Stimulated activated CD4-positive, alpha-beta T cell treated with anti-CD3 and anti-CD28 coated beads, Interleukin-2, amount 100 ng/mL, for 48 hours (primary cell): ENCODE measurements at places on chromosomes 1 and 21.

DNA sequence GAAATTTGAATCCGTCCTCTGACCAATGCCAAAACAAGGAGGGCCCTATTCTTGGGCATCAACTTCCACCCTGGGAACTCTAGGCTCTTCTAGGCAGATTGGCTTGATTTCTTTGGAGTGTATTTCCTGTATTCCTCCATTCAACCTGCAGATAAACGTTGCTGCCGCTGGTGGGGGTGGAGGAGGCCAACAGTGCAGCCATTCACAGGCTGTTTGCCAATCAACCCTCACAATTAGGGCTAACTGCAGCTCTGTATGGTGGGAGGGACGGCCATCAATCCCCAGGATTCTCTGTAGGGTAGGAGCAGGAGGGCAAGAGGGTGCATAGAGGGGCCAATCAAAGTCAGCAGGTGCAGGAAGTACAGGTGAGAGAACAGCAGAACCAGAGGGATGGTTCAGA, 273.1 kb upstream of the PROX1 start:
- no peak for DNase-seq

- DNase-seq: no peak
These were observed 1.0 kb downstream of the TMEM200B start for GRCh38 chr1:29122682-29123052.

GRCh38 chr21:41634211-41634694, 126.3 kb upstream of the TMPRSS2 start:
- no peak for DNase-seq

DNA sequence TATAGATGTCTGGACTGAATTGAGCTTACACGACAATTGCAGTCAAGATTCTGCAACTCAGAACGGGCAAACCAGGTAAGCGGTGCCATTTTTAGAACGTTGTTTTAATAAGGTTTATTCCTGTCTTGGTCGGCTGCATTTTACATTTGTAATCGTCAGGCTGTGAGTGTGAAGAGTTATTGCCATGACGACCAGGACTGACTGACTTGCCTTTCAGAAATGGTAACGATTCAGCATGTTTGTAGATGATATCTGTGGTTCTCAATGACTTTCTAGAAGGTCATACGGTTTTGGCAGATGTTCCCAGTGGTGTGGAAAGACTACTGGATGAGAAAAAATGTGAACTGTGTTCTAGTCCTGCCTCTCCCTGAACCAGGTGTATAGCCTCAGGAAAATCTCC, 271.3 kb upstream of the B3GALT2 start:
- no peak for DNase-seq

DNA sequence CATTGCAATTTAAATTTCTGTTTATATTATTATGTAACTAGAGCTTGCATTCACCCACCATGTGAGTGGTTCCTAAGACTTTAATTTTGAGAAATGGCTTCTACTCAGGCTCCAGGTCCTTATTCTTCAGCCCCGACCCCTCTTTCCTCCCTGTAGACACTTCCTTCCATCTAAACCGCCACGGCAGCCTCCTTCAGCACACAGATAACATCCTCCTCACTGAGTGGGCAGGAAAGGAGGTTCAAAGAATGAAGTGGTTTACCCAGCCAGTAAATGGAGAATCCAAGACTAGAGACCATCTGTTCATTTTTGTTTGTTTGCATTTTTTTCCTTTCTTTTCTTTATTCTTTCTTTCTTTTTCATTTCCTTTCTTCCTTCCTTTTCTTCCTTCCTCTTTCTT, 37.1 kb upstream of the SOD1 start:
- no peak for DNase-seq

- DNase-seq: no peak
These were observed 11.4 kb upstream of the PCBP3 start for GRCh38 chr21:45632160-45632559.

- peak; percentile 27 for DNase-seq
These were observed 47.1 kb downstream of the KANK4 start for GRCh38 chr1:62271948-62272728.

DNA sequence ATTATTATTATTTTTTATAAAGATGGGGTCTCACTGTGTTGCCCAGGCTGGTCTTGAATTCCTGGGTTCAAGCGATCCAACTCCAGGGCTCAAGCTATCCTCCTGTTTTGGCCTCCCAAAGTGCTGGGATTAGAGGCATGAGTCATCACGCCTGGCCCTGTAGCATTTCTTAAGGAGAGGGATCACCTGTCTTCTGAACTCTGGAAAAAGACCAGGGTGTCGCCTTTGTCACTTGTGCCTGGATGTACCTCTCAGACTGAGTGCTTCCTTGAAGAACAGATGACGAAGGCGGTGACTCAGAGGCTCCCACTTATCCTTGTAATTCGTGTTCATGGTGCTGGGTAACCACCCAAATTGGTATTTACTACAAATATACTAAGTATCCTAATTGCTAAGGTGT, 2.4 kb upstream of the CGN start:
- no peak for DNase-seq

- DNase-seq: no peak
These were observed 74.4 kb downstream of the ACTL8 start for GRCh38 chr1:17829579-17829978.

GRCh38 chr1:234571702-234572101, 38.3 kb downstream of the IRF2BP2 start:
- no peak for DNase-seq

GRCh38 chr1:12480748-12481362, 137.2 kb downstream of the DHRS3 start:
- no peak for DNase-seq

DNA sequence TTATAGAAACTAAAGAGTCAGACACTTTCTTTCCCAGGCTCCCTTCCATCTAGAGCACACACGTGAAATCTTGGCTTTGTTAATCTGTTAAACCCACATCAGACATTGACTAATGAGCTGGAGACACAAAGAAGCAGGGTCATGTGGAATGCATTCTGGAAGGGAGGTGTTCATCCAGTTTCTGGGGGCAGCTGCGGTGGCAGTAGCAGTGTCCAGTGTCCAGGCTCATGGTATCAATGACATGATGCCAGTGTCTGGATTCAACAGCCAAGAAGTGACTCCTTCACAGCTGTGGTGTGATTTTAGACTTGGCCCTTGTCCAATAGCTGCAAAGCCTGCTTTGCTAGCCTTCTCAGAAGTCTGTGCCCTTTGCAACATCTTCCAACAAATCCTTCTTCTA, 95.2 kb downstream of the NTPCR start:
- no peak for DNase-seq

GRCh38 chr21:39105341-39105765, 77.9 kb downstream of the PSMG1 start:
- DNase-seq: no peak

- no peak for DNase-seq
These were observed 656 bp downstream of the KNCN start for GRCh38 chr1:46550751-46551231.

DNA sequence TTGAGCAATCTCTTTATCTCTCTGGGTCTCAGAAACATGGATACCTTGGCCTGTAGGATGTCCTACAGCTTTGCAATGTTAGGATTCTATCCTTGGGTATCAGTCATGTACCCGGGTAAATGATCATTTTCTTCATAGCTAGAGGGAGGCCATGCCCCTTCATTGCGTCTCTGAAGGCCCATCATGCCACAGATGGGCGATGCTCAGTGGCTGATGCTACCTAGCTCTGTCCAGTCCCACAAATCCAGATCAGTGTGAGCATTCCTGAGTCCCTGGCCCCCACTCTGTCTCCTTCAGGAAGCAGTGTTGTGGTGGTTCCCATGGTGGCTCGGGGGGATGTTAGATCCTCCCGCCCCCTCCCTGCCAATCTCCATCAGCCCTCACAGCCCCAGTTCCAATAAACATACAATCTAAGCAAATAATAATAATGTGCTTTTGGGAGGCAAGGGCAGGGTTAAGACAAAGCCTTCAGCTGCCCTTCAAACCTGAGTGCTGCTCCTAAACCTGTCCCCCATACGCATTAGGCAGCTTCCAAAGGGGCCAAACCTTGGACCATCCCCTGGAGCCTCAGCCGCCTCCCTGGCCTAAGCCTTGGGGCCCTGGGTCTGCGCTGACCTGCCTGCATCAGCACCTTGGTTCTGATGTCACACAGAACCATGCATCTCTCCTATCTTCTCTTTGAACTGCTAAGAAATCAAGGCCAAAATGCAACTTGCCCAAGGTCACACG, 681 bp upstream of the GPR61 start:
- no peak for DNase-seq
